Gastroesophageal sphincter (tissue), 4 donors: ENCODE measurements at places on chromosomes 11 and 22. TPM values are rescaled to one million over a fixed set of nuclear protein-coding genes. Genes with fewer than 3 reads are reported as not detected.
A peak's percentile ranks its signal among the peaks of the same experiment; 100 is the strongest.

The NFRKB gene
- total RNA-seq: 28.2 TPM

The SLC37A2 gene
- 4.9 TPM for total RNA-seq

- no peak for ATAC-seq
- no peaks in the 10 kb centered on the region for H3K27me3 ChIP-seq
- H3K36me3 ChIP-seq: no peaks in the 10 kb centered on the region
- no peaks in the 10 kb centered on the region for H3K4me1 ChIP-seq
- H3K27ac ChIP-seq: no peak overlapping the region
- no peak overlapping the region for H3K4me3 ChIP-seq
Observed at GRCh38 chr11:128947773-128948172, 5.1 kb upstream of the TP53AIP1 start.

DNA sequence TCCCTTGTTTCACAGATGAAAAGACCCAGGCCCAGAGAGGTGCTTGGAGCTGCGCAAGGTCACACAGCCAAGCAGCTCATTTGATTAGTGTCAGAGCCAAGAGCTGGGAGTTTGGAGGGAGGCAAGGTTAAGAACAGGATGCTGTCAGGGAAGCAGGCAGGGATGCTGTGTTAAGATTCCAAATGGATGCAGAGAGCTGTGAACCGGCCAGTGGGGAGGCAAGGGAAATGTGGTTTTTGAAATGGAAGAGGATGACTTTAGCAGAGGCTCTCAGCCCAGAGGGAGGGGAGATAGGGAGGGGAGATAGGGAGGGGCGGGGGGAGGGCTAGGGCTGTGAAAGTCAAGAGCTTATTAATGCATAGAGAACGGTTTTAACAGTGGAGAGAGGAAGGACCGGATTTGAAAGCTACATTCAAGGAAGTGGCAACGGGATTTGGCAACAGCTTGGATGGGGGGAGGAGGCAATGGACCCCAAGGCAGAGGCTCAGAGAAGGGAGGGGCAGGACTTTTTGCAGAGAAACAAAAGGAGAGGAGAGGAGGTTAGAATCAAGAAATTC, 13.0 kb downstream of the RTN4RL2 start:
- no peak overlapping the region for H3K27ac ChIP-seq
- no peaks in the 10 kb centered on the region for H3K4me1 ChIP-seq
- no peak overlapping the region for H3K4me3 ChIP-seq
- peaks cover 59% of the 10 kb centered on the region for H3K27me3 ChIP-seq
- no peak for ATAC-seq

DNA sequence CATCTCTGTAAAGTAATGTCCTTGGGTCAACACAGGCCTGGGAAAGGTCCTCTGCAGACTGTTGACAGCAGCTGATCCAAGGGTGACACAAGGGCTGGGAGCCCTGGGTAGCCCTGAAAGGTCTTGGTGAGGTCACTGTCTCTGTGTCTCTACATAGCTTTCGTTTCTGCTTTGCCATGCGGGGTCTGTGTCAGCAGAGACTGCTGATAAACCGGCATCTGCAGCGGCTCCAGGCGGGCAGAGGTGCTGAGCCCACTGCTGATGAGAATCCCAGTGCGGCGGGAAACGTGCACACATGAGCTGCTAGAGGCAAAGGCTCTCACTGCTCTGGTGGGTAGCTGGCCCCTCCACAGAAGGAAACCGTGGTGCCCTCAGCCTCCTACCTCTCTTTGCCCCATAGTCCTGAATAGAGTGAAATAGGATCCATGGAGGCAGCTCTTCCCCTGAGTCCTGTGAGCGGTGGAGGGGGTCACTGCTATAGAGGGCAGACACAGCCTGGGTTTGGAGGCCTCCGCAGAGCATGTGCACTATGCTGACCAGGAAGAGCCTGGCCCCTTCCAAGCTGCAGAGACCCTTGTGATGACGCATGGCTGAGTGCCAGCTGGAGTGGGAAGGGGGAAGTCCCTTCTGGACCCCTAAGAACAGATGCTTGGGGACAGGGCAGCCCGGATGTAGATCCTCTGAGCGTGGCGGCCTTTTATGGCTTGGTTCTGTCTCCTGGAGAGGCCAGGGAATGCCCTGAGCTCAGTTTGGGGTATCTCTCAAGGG, 17.8 kb upstream of the ST3GAL4 start:
- no peak overlapping the region for H3K27ac ChIP-seq
- H3K4me1 ChIP-seq: no peaks in the 10 kb centered on the region
- no peak for ATAC-seq
- no peaks in the 10 kb centered on the region for H3K27me3 ChIP-seq
- H3K36me3 ChIP-seq: no peaks in the 10 kb centered on the region

The CRYAB gene
- 273 TPM for total RNA-seq

The PDE2A gene
- 35.1 TPM for total RNA-seq

The VPREB1 gene
- total RNA-seq: not detected

The GDPD4 gene
- total RNA-seq: not detected

DNA sequence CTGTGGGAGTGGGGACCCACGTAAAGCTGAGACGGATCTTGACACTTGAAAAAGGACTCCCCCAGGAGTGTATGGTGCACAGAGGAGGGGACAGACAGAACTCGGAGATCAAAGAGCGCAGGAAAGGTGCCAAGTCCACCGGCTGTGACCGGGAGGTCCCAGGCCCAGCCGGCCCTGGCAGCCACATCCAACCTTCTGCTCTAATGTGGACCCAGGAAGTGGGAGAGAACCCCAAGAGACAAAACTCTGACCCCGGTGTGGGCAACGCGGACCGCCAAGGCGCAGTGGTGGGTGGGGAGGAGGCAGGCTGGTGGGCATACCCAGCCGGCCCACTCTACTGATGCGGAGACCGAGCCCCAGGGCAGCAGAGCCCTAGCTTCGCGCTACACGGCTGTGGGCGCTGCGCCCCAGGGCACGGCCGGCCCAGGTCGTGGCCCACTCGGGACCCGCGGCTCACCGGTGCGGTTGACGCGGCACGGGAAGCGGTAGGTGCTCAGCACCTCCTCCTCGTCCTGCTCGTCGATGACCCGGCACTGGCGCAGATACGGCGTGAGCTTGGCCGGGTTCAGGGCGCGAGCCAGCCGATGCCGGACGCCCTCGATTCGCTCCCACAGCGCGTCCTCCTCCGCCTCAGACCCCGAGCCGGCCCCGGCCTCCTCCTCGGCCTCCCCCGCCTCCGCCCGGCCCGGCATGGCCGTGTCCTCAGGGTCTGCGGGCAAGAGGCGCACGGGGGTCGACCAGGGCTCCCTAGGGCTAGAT, 527 bp downstream of the CARD10 start:
- H3K27me3 ChIP-seq: peaks cover 88% of the 10 kb centered on the region
- ATAC-seq: peak; percentile 22
- peaks cover 19% of the 10 kb centered on the region for H3K4me1 ChIP-seq
- H3K4me3 ChIP-seq: peak overlapping the region; percentile 26
- H3K36me3 ChIP-seq: no peaks in the 10 kb centered on the region

GRCh38 chr11:46452918-46453517, 61.4 kb upstream of the CHRM4 start:
- H3K4me1 ChIP-seq: peaks cover 16% of the 10 kb centered on the region
- no peaks in the 10 kb centered on the region for H3K36me3 ChIP-seq
- ATAC-seq: no peak
- no peak overlapping the region for H3K27ac ChIP-seq
- H3K27me3 ChIP-seq: no peaks in the 10 kb centered on the region

GRCh38 chr11:134543645-134544044, 131.6 kb upstream of the B3GAT1 start:
- H3K27ac ChIP-seq: no peak overlapping the region
- ATAC-seq: no peak
- peaks cover 9% of the 10 kb centered on the region for H3K27me3 ChIP-seq
- no peak overlapping the region for H3K4me3 ChIP-seq

GRCh38 chr11:34242037-34242625, 115.7 kb downstream of the ABTB2 start:
- no peaks in the 10 kb centered on the region for H3K27me3 ChIP-seq
- no peak overlapping the region for H3K4me3 ChIP-seq
- no peaks in the 10 kb centered on the region for H3K36me3 ChIP-seq
- ATAC-seq: no peak
- no peaks in the 10 kb centered on the region for H3K4me1 ChIP-seq

GRCh38 chr11:12276356-12276755, 101.0 kb upstream of the PARVA start:
- no peaks in the 10 kb centered on the region for H3K27me3 ChIP-seq
- H3K4me1 ChIP-seq: peaks cover 9% of the 10 kb centered on the region
- H3K36me3 ChIP-seq: no peaks in the 10 kb centered on the region
- H3K27ac ChIP-seq: no peak overlapping the region
- ATAC-seq: no peak
- no peak overlapping the region for H3K4me3 ChIP-seq

DNA sequence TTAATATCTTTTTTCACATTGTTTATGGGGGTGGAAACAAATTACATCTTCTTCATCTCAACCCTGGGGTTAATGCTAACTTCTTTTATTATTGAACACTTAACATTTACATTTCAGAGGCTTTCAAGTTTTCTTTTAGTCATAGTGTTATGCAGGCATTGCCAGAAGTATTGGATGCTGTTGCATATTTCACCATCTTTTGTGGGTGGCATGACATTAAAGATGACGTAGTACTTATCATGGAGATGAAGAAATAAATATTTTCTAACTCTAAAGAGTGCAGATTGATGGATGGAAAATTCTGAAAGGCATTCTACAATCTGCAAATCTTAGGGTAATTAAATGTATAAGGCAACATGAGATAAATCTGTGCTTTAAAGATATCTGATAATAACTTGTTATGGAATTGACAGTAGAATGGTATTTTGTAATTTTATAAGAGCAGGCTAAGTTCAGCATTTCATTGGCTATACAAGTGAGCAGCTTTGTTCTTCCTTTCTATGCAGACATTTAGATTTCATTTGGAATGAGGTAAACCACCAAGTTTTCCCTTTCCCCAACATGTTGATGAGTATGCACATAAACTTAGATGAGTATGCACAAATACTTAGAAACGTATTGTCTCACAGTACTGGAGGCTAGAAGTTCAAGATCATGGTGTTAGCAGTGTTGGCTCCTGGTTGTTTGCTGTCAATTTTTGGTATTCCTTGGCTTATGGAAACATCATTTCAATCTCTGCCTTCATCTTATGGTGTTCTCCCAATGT, 924.4 kb downstream of the METTL15 start:
- no peaks in the 10 kb centered on the region for H3K36me3 ChIP-seq
- ATAC-seq: no peak
- no peaks in the 10 kb centered on the region for H3K4me1 ChIP-seq
- no peak overlapping the region for H3K4me3 ChIP-seq

The TRIM48 gene
- not detected for total RNA-seq

The GGTLC2 gene
- total RNA-seq: not detected

GRCh38 chr11:126808836-126809235, 191.7 kb downstream of the KIRREL3 start:
- H3K27ac ChIP-seq: no peak overlapping the region
- H3K27me3 ChIP-seq: peaks cover 29% of the 10 kb centered on the region
- no peak for ATAC-seq

GRCh38 chr22:31947296-31947695, 3.0 kb downstream of the YWHAH start:
- no peak overlapping the region for H3K4me3 ChIP-seq
- no peak for ATAC-seq
- no peaks in the 10 kb centered on the region for H3K36me3 ChIP-seq
- no peaks in the 10 kb centered on the region for H3K27me3 ChIP-seq
- peaks cover 71% of the 10 kb centered on the region for H3K4me1 ChIP-seq
- H3K27ac ChIP-seq: no peak overlapping the region

GRCh38 chr11:113554526-113554925, 79.3 kb upstream of the DRD2 start:
- H3K4me3 ChIP-seq: no peak overlapping the region
- H3K4me1 ChIP-seq: no peaks in the 10 kb centered on the region
- H3K27ac ChIP-seq: no peak overlapping the region
- no peaks in the 10 kb centered on the region for H3K27me3 ChIP-seq
